ENCODE measurements at places on chromosomes 13 and 19.
A peak's percentile ranks its signal among the peaks of the same experiment; 100 is the strongest.

GRCh38 chr13:45337395-45337794 is 3.6 kb downstream of the TPT1 start:
- DNase-seq: no peak

DNA sequence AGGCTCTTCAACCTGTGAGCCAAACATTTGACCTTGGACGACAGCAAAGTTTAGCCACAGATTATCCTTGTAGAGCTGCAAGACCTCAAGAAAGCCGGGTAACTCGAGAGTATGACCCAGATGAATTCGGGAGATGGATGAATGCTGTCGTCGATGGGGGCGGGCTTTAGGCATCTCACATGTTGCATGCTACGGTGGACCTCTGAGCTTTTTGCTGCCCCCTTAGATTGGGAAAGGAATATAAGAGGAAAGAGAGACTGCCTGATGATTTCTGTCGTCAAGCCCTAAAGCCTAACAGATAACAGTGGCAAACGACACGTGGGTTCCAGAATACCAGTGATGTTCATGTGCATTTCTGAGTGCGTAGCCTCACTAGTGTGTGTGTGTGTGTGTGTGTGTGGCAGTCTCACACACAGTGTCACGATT is 730 bp upstream of the ABCC4 start:
- no peak for DNase-seq

DNA sequence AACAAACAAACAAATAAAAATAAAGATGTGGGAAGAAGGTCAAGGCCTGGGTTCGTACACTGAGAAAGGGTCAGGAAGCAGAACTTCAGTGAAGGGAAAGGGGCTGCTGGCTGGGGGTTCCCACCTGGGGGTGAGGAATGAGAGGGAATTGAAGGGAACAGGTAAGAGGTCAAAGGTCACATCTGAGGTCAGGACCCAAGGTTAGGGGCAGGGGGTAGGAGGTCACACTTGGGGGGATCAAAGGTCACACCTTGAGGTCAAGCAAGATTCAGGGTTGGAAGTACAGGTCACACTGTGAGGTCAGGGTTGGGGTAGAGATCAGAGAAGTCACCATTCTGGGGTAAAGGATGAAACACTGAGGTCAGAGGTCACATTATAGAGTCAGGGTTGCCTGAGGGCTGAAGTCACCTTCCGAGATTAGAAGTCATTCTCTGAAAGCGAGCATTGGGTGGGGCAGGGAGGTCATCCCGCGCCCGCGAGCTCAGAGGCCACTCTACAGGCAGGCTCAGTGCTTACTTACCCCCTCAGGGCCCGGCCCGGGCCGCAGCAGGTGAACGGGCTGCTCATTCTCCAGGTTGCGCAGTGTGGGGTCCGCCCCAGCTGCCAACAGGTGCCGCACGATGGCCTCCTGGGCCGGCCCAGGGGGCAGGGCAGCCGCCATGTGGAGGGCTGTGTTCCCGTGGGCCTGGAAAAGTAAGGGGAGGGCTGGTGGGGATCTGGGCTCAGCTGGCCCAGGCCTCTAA is 10.8 kb downstream of the NFKBID start:
- DNase-seq: no peak

GRCh38 chr13:57611969-57612368 is 19.6 kb upstream of the PCDH17 start:
- DNase-seq: no peak

DNA sequence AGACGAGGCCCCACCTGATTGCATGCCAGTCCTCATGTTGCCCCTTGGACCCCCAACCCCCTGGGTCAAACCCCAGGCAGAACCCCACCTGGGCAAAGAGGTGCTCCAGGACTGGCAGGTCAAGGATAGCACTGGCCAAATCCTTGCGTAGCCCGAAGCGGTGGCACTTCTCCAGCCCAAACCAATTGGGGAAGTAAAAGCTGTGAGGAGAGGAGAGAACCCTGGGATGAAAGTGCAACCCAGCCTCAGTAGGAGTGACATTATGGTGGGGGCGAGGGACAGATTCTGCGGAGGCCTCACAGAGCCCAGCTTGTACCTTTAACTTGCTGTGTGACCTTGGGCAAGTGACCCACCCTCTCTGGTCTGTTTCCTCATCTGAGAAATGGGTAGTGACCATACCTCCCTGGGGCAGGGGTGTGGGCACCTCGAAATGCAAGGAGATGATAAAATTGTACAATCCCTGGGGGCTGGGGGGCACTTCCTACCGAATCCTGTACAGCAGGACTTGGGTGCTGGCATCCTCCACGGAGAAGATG is 4.4 kb downstream of the JAK3 start:
- DNase-seq: no peak

DNA sequence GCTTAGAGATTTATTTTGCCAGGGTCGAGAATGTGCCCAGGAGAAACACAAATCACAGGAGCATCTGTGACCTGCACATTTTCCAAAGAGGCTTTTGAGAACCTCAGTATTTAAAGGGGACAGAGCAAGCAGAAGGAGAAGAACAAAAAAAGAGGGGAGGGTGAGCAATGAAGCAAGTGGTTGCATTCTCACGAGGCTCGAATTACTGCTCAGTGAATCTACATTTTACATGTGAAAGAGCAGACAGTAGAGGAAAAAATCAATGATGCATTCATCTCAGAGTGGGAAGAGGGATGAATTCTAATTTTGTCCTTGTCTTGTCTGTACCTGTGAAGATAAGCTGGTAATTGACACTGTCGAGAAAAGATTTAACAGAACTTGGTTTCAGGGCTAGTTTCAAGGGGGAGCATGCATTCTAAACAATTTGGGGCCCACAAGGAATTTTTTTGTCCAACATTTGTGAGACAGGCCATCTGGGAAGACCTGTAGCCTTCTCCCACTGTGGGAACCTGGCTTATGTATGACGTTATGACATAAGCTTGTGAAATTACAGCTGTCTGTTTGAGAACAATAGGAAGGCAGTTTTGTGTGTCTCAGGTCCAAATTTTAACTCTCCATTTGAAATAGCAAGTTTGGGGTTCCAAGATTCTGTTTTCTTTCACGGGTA is 855.1 kb downstream of the SLITRK5 start:
- DNase-seq: no peak

GRCh38 chr13:111621164-111621563 is 300.7 kb downstream of the TEX29 start:
- DNase-seq: no peak

DNA sequence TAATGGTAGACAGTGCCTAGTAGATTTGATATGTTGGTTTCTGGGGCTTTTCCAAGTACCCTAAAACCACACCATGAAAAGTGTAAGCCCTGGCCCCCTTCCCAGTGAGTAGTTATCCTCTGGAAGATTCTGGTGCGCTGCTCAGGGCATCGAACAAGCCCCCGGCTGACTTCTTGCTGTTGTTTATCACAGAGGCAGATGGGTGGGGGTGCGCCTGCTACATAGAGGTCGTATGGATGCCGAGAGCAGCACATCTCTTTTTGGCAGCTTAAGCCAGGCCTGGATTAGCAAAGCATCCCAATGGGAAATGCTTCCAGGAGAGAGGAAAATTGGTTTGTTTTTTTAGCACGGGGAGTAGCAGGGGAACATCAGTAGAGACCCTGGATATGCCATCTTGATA is 26.3 kb upstream of the SPATA13 start:
- peak; percentile 6 for DNase-seq

DNA sequence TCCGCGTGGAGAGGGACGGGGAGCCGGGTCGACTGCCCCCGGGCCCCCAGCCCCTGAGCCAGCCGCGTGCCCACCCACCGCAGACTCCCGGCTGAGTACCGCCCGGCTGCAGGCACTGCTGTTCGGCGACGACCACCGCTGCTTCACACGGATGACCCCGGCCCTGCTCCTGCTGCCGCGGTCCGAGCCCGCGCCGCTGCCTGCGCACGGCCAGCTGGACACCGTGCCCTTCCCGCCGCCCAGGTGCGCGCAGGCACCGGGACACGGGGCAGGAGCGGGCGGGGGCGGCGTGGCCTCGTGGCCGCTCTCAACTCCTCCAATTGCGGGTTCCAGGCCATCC is 1.6 kb downstream of the AMH start:
- DNase-seq: no peak

DNA sequence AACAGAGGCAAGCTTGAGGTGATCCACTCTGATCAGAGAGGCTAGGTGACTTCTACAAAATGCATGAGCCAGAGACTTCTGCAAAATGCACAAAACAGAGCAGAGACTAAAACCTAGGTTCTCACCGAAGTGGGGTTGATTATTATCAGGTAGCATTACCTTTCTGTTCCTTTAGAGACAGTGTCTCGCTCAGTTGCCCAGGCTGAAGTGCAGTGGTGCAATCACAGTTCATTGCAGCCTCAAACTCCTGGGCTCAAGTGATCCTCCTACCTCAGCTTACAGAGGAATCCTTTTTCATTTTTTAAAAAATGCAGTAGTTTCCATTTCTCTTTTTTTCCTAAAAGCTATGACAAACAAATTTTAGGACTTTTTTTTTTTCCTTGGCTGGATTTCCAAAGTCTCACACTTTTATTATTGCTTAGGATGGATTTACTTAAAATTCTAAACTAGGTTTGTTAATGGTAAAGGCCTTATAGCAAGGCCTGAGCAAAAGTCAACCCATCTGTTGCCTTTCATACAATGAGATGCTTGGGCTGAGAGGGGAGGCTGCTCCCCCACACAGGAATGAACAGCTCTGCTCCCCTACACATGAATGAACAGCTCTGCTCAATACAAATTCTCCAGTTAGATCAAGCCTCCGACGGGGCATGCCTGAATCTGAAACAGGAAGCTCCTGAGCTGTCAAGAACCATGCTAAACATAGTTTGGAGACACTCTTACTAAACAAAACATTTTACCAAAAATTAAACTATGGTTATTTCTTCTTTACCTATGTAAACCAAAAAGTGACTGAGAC is 18.8 kb upstream of the TNFRSF19 start:
- DNase-seq: no peak

DNA sequence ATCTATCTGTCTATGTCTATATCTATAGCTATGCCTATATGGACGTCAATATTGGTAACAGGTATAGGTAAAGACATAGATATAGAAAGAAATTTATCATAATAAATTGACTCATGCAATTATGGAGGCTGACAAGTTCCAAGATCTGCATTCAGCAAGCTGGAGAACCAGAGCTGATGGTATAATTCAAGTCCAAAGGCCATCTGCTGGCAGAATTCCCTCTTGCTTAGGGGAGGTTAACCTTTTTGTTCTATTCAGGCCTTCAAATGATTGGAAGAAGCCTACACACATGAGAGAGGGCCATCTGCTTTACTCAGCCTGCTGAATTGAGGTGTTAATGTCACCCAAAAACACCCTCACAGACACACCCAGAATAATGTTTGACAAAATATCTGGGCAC is 10.8 kb downstream of the RASL11A start:
- no peak for DNase-seq

DNA sequence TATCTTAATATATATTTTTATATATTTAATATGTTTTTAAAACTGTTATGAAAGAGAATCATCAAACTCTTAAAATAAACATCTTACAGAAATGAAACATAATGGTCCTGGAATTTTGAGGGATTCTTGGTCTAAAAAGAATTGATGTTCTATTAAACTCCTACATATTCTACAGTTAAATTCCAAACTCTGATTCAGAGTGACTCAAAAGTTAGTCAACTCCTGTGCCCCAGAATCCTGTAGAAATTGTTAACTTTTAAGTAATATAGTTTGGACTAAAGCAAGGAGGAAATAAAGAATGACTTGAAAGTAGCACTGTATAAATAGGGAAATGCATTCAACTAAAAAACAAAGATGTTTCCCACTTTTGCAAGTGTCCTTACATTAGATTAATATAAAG is 47.7 kb downstream of the FNDC3A start:
- no peak for DNase-seq

DNA sequence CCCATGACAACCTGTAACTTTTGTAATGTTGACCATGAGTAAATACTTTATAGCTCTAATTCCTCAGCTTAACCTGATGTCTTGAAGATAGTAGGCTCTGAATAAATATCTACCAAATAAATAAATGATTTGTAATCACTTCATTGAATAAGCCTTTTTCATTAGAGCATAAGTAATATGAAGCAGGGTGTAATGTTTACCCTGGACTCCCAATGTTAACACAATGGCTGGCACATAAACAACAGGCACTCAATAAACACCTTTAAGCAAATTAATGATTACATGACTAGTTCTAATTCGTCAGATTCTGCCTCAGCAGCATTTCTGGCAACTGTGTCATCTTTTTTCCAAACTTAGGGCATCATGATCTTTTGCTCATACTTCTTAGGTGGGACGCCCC is 396.3 kb downstream of the LIG4 start:
- DNase-seq: no peak

GRCh38 chr19:56321989-56322440 is 7.4 kb upstream of the ZSCAN5A start:
- no peak for DNase-seq

GRCh38 chr19:33465371-33465770 is 56.2 kb downstream of the PEPD start:
- DNase-seq: no peak

- DNase-seq: no peak
Observed at GRCh38 chr13:28872427-28873176, 52.5 kb downstream of the MTUS2 start.

DNA sequence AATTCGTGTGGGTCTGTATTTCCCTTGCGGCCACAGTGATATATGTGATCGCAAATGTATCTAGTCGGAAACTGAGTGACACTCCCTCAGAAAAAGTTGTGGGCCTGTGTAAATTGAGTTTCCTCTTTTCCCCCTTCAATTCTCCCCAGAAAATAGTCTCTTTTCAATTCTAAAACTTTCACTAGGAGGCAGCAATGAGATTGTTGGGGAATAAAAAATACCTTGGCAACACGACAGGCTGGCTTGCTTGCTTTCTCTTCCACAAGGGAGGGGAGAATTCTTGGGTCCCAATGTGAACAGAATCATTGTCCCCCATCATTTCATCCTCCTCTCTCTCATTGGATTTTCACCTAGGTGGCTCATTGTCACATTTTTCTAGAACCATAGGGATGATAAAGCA is 3.7 kb upstream of the SOX21 start:
- no peak for DNase-seq

DNA sequence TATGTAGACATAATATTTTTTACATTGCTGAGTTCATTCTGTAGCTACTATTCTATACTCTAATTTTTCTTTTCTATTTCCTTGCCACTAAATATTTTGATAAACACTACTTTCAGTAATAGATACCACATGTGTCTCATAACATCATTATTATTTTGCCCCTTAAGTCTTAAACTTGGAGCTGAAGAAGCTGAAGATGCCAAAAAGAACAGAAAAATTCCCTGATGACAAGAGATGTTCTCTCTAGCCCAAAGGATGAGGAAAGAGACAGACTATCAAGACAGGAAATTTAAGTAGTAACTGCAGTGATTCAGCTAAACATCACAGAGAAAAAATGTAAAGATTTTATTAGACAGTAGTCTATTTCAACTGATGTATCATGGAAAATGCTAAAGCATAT is 322.0 kb upstream of the KLHL1 start:
- DNase-seq: no peak

GRCh38 chr19:1768248-1768647 is 14.9 kb downstream of the ONECUT3 start:
- no peak for DNase-seq

GRCh38 chr19:33731881-33732280 is 64.8 kb upstream of the KCTD15 start:
- DNase-seq: peak; percentile 85

DNA sequence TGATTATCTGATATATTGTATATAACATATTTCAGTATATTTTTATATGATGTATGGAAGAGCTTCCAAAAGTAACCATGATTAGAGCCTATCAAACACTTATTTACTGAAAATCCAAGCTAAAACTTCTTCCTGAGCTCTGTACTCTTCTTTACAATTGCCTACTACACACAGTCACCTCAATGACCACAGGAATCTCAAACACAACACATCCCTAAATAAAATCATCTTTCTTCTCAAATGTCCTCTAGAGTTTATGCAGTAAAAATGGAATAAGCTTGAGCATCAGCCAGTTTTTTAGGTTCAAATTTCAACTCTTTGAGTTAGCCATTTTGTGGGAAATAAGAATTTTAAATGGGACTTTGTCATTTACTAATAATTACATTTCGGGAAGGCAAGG is 102.6 kb upstream of the FNDC3A start:
- DNase-seq: no peak

All from NCI-H524 treated with DMSO at 0.1 percent for 48 hours (cell line).